Ovary (tissue), 10 donors: ENCODE measurements at places on chromosomes 4 and X. TPM values are rescaled to one million over a fixed set of nuclear protein-coding genes. Genes with fewer than 3 reads are reported as not detected.

DNA sequence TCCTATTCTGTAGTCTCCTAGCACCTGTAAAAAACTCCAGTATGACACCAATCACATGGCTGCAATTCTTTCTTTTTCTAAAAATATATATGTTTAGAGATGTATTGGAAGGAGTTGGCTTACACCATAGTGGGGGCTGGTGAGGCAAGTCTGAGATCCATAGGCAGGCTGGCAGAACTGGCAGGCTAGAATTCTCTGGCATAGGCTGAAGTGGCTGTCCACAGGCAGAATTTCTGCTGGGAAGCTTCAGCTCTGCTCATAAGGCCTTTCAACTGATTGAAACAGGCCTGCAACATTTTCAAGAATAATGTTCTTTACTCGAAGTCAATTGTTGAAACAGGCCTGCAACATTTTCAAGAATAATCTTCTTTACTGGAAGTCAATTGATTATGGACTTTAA lies 37.0 kb downstream of the FGF2 start:
- no peaks in the 10 kb centered on the region for H3K27me3 ChIP-seq
- H3K27ac ChIP-seq: no peak overlapping the region
- DNase-seq: no peak

The MAGED2 gene
- 302 TPM for total RNA-seq

- H3K36me3 ChIP-seq: no peaks in the 10 kb centered on the region
- H3K27ac ChIP-seq: no peak overlapping the region
- H3K4me1 ChIP-seq: peaks cover 3% of the 10 kb centered on the region
- no peak overlapping the region for H3K4me3 ChIP-seq
- no peaks in the 10 kb centered on the region for H3K27me3 ChIP-seq
- DNase-seq: no peak
Observed at GRCh38 chrX:39682778-39683177, 415.0 kb downstream of the BCOR start.

- peak; percentile 41 for DNase-seq
- H3K27me3 ChIP-seq: no peaks in the 10 kb centered on the region
- peaks cover 37% of the 10 kb centered on the region for H3K4me1 ChIP-seq
- no peaks in the 10 kb centered on the region for H3K36me3 ChIP-seq
- H3K4me3 ChIP-seq: no peak overlapping the region
Observed at GRCh38 chr4:52996261-52997131, 134.4 kb downstream of the RASL11B start.

GRCh38 chr4:15983610-15984009 lies 20.6 kb upstream of the FGFBP2 start:
- no peak overlapping the region for H3K27ac ChIP-seq
- H3K36me3 ChIP-seq: no peaks in the 10 kb centered on the region
- no peak overlapping the region for H3K4me3 ChIP-seq
- no peaks in the 10 kb centered on the region for H3K27me3 ChIP-seq
